ENCODE measurements at places on chromosomes 11 and 22.

GRCh38 chr11:14124886-14125285 is 162.4 kb downstream of the SPON1 start:
- DNase-seq = no peak

DNA sequence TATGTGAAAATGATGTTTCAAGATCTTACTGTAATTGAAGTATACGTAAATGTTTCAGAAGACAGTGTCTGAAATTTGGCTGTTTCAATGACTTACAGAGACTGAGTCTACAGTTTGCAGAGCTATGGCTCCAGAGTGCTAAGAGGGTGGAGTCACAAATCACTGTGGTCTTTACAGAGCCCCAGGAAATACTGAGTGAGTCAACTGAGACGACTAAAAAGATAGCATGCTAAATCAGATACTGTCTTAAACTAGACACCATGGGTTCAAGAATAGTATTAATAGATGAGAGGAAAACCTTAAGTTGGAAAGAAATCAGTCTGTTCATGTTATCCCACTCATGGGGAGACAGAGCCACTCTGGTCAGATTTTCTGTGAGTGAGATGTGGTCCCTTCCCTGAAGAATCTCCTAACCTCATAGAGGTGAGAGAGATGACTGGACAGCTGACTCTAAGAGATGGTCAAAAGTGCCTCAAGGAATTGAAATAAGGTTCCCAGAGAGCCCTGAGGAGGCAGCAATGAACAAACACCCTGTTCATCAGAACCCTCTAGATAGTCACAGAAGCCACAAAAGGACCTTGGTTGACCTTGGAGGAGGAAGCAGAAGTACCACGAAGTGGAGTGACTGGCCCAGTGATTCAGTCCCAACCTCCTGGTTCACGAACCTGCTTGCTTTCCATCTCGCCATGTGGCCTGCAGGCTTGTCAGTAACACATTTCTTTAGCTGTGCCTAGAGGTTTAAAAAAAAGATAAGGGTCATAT is 30.2 kb downstream of the C11orf91 start:
- no peak for DNase-seq

DNA sequence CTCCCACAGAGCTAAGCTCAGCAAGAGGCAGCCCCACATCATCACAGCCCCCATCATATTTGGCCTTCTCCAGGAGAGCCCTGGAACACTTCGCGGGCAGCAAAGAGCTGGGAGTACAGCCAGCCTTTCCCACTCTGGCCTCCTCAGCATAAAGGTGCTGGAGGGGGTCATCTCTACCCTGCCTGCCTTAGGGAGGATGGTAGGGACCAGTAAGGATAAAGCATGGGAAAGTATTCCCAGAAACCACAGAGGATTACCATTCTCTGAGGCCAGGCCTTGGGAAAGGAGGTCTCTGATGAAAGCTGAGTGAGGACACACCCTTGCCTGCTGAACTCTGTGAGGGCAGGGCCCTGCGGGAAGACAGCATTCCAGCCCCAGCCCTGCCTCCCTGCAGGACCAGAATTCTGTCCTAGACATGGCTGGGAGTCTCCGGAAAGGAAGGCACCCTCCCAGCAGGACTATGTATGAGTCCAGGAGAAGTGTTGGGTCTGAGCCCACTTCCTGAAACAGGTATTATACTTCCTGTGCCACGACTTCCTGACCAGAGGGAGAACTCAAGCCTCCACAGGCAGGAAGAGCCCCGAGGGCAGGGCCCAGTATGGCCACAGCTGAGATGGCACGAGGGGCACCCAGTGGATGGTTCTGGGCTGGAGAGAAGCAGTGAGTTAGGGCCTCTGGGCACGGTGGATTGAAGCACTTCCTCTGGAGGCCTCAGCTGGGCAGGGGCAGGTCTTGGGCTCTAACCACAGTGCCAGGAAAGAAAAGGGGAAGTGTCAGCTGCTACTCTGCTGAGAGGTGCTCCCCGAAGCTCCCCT is 12.9 kb upstream of the CASTOR1 start:
- DNase-seq = no peak

DNA sequence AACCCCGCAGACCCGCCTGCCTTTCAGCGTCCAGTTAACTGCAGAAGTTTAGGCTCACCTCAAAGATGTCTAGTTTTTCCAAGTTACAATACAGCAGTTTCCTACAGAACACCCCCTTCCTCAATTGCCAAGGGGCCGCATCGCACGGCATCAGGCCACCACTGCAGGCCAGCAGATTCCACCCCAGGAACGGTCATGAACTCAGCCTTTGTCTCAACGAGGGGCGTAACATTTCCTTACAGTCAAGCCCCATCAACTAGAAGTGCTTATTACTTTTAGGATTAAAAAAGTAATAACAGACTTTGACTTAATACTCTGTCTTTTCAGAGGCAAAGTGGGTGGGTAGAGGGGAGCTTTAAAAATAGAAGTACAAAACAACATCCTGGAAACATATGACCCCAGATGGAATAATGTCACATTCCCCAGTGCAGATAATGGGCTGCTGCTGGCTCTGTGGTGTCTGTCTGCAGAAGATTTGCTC is 36.3 kb downstream of the PPP2R1B start:
- no peak for DNase-seq

GRCh38 chr11:39239553-39239952 is 2219.9 kb downstream of the LRRC4C start:
- no peak for DNase-seq

DNA sequence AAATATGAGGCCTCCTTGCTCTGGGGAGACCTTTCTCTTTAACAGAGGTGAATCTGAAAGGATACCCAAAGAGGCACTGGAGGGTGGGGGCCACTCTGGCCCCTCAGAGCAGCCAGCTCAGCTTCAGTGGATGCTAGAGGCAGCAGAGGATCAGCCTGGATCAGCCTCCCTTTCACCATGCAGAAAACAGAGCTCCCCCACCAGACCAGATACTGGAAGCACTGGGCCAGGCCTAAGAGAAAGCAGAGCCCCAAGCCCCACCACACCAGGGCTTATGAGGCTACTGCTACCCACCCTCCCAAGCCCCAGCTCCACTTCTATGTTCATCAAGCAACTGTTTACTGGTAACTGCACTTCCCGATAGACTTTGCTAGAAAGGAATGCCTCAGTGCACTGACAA is 4.0 kb upstream of the SLC43A3 start:
- no peak for DNase-seq

- DNase-seq = no peak
Measured at GRCh38 chr11:68340784-68341556, 28.6 kb downstream of the LRP5 start.

GRCh38 chr11:38219636-38220035 is 1621.6 kb upstream of the RAG2 start:
- DNase-seq = no peak
